PC-3 (cell line): ENCODE measurements at places on chromosomes 11 and 22. TPM values are rescaled to one million over a fixed set of nuclear protein-coding genes. Genes with fewer than 3 reads are reported as not detected.

The ATG16L2 gene
- 12.2 and 16.2 TPM in 2 replicates for total RNA-seq

The OR51G2 gene
- total RNA-seq = not detected in 2 replicates

DNA sequence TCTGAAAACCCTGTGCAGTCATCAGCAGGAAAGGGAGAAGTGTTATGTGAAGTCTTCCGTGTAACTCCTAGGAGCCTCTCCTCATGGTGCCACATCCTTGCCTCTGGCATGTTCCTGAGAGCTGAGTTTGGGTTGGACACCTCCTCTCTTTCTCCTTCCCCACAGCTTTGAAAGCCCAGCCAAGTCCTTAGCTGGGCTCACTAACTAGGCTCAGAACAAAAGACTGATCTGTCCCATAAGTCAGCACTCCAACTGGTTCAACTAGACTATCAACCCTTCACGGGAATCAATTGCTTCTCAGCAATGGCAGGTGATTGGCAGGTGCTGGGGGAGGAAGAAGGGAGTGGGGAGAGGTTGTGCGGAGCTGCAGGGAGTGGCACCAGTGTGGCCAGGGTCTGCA is 509.9 kb upstream of the B3GAT1 start:
- no peaks in the 10 kb centered on the region for H3K36me3 ChIP-seq
- H3K27me3 ChIP-seq = peaks cover 16% of the 10 kb centered on the region; the same call in 1 of the 2 replicates
- H3K4me1 ChIP-seq = no peaks in the 10 kb centered on the region

GRCh38 chr11:102920118-102920684 is 35.3 kb downstream of the MMP13 start:
- H3K4me1 ChIP-seq = peaks cover 13% of the 10 kb centered on the region
- H3K4me3 ChIP-seq = no peak overlapping the region
- H3K36me3 ChIP-seq = no peaks in the 10 kb centered on the region
- H3K27me3 ChIP-seq = no peaks in the 10 kb centered on the region
